ENCODE measurements at places on chromosomes 2 and 18.

GRCh38 chr2:9497017-9497416 lies 22.7 kb downstream of the IAH1 start:
- DNase-seq: no peak

DNA sequence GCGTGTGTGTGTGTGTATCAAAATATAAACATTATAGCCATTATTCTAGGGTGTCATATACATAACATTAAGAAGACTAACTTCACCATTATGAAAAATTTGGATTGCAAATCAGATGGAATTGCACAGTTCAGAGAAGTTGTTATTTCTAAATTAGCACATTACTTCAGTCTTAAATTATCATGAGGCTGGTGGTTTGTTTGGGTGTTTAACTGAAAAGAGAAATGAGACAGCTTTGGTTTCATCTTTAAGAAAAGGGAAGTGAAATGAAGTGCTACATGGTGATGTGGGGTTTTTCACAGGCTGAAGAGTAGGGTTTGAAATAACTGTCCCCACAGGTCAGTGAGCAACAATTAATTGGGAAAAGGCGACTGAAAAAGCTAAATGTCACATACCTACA lies 161.2 kb upstream of the XIRP2 start:
- DNase-seq: no peak

- no peak for DNase-seq
Measured at GRCh38 chr2:167386694-167387093, 498.4 kb downstream of the XIRP2 start.

DNA sequence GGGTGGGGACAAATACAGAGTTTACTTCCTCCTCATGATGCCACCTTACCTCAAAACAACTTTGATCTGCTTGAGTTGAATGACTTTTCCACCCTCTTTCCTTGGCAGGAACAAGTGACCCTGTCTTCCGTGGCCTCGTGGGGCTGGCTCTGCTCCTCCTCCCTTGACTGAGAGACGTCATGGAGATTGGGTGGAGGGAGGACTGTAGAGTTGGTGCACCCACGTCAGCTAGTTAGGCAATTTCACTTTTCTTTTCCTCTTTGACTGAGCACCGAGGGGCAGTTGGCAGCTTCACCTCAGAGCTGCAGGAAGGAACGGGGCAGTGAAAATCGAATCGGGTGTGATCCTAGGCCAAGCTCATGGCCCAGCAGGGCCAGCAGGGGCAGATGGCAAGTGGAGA lies at the start of gene SP140:
Gene SP140 (plus strand): TSS at position 251 of the 400 bp plus-strand sequence. CDS start 109 bp downstream, at position 360.
- DNase-seq: peak; percentile 75

DNA sequence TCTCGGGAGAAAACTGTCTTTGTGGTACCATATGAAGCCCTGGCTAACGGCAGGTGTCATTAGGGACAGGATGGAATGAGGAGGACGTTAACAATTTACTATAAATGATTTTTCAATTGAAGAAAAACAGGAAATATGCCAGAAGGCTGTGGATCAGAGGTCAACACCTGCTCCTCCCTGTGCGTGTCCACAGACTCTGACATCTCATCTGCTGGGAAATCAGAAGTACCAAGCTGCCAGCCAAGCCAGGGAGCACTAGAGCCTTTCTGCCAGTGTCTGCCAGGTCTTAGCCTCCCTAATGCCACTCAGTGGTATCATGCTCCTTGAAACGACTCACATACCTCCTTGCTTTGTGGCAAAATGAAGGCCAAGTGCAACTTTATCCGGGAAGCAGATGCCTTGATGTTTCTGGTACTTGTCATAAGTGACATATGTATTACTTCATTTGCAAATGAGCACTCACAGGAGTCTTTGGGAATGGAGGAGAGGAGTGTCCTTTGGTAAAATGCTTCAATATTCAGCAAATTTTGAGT lies 541.1 kb downstream of the SATB2 start:
- DNase-seq: no peak

DNA sequence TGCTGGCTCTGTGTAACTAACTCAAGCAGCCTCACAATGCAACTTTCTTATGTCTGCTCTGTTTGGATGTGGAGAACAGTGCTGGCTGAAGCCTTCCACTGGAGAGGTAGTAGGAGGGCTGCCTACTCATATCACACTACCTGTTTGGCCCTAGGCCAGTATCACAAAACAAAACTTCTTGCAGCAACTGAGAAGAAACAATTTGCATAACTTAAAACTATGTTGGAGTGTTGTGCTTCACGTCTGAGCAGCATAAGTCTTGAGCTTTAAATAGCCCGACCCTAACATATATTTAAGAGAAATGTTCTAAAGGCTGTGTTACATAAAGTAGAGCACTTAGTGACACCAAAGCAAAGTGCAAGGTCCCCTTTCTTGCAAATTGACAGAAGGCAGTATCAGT lies 204.9 kb upstream of the ACVR2A start:
- no peak for DNase-seq

- DNase-seq: no peak
Measured at GRCh38 chr18:6427286-6427685, 12.6 kb upstream of the L3MBTL4 start.

GRCh38 chr2:53559302-53559966 lies 208.2 kb upstream of the CHAC2 start:
- no peak for DNase-seq

- DNase-seq: peak; percentile 79
Measured at GRCh38 chr2:72745679-72746368, 80.0 kb downstream of the EXOC6B start.

- no peak for DNase-seq
Measured at GRCh38 chr2:204004912-204005311, 68.3 kb downstream of the ICOS start.

DNA sequence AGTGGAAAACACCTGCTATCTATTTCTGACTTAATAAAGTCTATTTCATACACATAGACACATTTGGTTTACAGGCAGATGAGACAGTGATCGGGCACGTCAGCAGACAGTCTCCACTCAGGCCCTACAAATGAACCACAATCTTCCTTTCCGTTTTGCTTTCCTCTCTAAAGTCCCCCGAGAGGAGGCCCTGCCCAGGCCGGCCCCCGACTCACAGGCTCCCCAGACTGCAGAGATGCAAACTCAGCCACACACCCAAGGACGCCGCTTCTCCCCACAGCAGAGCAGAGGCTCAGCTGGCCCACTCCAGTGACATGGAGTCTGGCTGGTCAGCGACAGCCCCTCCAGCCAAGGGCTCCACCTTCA lies 9.3 kb upstream of the MTERF4 start:
- DNase-seq: no peak

DNA sequence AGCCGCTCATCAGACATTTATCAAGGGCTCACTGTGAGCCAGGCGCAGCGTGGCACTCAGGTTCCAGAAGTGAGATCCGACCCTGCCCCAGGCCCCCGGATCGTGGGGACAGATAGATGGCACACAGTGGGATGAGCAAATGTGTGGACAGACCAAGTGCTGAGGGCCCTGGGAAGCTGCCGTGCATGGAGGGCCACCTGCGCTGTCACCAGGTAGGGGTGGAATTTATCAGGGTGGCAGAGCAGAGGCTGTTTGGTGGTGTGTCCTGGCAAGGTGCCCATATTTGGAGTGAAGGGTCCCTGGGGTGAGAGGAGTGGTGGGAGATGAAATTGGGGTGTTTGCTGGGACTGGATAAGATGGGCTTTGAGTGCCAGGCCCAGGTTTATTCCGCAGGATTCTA lies 92.8 kb upstream of the HS6ST1 start:
- DNase-seq: no peak

DNA sequence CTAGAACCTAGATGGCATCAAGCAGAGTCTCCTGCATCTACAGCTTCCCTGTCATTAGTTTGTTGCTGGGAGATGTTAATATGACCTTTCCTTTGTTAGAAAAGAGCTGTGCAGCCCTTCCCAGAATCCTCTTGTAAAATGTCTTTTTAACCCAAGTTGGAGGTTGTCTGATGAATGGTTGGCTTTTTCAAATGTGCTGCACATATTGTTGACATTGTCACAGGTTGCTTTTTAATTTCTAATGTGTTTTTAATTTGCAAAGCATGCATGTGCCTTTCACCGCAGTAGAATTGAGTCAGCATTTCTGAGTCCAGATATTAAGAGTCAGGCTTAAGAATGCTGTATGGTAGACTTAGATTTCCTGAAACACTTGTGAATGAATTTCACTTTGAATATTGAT lies 120.8 kb downstream of the GREB1L start:
- no peak for DNase-seq

DNA sequence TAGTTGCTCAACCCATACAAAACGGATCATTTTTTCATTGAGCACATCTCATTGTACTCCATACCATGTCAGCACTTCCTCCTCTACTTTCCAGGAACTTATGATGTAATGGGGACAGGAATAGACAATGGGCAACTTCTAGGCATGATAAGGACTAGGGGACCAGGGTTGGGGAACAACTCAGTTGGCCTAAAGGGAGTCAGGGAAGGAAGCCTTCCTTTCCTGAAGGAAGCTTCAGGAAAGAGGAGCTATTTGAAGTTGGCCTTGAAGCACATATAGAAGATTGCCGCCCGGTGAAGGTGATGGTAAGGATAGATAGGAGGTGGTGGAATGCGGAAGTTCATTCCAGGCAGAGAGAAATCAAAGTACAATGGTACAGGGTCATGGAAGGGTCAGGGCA lies 283.9 kb downstream of the SLC8A1 start:
- no peak for DNase-seq

DNA sequence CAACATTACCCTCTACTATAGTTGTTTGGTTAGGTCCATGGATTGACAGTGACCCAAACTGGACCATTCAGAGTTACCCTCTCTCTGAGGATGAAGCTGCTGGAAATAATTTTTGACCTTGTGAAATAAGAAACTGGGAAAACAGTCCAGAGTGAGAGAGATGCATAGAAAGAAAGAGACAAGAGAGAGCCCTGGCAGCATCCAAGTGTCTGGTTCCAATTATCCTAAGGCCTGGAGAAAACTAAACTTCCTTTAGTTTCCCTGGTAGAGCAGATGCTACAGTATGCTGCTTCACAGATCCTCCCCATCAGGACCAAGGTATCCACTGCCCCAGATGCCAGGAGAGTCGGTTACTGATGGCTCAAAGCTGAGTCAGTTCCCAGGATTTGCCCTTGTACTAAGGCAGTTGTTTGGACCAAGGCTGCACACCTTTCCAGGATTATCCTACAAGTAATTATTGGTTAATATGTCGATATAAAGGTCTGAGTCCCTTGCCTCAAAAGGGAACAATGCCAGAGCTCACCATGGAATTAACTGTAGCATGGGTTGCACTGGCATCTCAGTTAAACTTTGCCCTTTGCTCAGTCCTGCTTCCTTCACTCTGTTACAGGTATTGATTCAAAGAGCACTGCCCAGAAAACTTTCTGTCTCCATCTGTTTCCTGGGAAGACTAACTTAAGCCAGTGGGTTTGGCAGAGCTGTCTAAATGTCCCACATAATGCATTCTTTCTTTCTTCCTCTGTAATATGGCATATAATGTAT lies 14.6 kb upstream of the CHN1 start:
- DNase-seq: no peak

DNA sequence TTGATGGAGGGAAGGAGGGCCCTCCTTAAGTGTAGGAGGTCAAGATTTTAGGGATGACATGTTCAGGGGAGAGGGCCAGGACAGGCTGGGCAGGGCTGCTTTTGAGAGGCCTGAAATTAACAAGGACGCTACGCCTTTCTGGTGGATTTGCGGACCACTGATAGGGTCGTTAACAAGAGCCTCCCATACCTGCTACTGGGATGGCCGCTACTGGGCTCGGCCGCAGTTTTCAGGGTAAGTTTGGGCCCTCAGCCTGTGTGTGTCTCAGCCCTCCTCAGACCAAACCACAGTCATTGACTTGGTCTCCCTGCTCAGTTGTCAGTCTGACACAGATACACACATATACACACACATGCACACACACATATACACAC lies 180.9 kb downstream of the SMAD2 start:
- DNase-seq: no peak

GRCh38 chr2:218585541-218585940 lies 16.9 kb downstream of the CNOT9 start:
- no peak for DNase-seq

GRCh38 chr2:44342854-44343253 lies 18.4 kb downstream of the PREPL start:
- DNase-seq: no peak

- DNase-seq: no peak
Measured at GRCh38 chr2:191318729-191319078, 73.5 kb downstream of the MYO1B start.

DNA sequence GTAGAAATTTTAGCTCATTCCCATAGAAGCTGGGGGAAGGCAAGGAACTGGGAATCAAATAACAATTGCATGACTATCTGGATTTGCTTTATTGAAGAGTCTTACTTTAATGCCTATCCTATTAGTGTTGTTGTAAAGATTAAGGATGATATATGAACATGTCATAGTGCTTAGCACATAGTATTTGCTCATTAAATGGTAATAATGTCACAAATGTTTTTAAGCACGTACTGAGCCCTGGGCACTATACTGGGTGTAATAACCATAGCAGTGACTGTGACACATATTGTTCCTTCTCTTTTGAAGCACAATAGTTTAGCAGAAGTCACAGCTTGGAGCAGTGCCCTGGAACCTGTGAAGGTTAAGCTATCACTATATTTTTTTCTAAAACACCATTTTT lies 47.2 kb upstream of the DTNB start:
- no peak for DNase-seq

- peak; percentile 36 for DNase-seq
Measured at GRCh38 chr2:168210895-168211570, 36.4 kb downstream of the STK39 start.

- DNase-seq: no peak
Measured at GRCh38 chr2:166127217-166128155, at the start of gene SCN1A. Gene SCN1A, minus strand, starts transcription at chr2:166128020. Its CDS starts 54,399 bp downstream, at chr2:166073621.

GRCh38 chr2:170436077-170436943 lies 258.4 kb downstream of the MYO3B start:
- DNase-seq: no peak

DNA sequence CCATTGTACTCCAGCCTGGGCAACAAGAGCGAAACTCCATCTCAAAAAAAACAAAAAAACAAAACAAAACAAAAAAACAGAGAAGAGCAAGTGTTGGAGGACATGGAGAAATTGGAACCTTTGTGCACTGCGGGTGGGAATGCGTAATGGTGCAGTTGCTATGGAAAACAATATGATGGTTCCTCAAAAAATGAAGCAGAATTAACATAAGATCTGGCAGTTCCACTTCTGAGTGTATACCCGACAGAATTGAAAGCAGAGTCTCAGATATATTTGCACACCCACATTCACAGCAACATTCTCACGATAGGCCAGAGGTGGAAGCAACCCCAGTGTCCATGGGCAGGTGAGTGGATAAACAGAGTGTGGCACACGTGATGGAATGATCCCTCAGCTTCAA lies 11.0 kb upstream of the RALB start:
- no peak for DNase-seq

- no peak for DNase-seq
Measured at GRCh38 chr2:144453486-144454158, 66.3 kb downstream of the ZEB2 start.

DNA sequence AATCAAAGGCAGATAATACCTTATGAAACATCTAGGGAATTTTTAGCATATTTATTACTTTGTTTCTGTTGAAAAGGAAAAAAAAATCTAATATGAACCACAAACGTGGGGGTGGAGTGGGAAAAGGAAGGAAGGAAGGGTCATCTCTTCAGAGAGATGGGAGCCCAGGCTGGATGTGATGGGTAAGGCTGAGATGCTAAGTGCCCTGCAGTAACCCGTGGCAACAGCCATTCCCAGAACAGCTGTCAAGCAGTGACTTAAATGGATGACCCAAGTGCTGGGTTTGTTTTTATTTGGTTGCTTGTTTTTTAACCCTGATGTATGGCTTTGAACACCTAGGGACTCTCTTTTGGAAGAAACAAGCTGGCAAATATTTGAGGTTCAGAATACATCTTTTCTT lies 50.7 kb upstream of the KLF7 start:
- DNase-seq: no peak
